ENCODE measurements at places on chromosomes 13 and 19.

DNA sequence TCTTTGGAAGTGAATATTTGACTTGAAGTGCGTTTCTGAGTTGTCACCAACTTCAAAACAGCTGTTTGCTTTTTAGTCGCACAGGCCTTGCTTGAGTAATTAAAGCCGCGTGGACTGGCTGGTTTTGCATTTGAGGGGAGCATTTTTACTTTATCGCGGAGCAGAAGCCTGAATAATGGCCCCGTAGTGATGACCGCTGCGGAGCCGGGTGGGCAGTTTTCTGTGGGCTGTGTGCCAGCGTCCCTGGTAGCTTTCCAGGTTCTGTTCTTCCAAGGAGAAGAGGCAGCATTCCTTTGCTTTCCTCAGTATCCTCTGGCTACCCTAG, 1.1 kb downstream of the NAA16 start:
- DNase-seq: peak; percentile 57

GRCh38 chr13:75959861-75960481, 323.8 kb downstream of the LMO7 start:
- no peak for DNase-seq

- no peak for DNase-seq
Observed at GRCh38 chr19:33054623-33055022, 10.1 kb downstream of the RHPN2 start.

DNA sequence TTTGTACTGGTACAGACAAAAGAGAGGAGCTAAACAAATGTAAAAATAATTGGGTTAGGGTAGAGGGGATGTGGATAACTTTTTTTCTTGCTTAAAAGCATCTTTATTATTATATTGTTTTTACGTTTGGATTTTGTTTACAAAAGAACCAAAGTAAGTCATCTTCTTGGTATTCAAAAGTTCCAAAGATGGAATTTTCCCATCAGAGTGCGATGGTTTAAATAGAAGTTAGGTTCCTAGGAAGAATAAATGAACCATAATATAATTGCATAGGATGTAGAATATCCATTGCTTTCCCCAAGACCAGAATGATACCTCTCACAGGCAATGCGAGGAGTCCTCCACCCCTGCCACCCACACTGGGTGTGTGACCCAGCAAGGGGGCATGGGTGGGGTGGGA, 99.4 kb upstream of the RNF113B start:
- DNase-seq: no peak

DNA sequence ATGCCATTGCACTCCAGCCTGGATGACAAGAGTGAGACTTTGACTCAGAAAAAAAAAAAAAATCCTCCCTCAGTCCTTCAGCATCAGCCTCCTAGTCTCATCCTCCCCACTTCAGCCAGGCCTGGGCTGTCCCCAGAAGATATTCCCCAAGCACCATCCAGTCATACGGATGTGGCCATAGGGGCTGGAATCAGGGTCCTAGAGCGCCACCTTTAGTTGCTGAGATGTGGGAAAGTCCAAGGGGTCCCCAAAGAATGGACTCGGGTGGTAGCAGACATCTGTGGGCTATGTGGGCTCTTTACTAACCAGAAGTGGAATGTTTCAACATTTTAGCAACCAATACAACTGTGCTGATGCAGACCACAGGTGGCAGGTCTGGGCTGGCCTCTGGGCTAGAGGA, 3.1 kb upstream of the TYROBP start:
- no peak for DNase-seq

- DNase-seq: peak; percentile 26
Observed at GRCh38 chr13:102903659-102904407, 58.0 kb downstream of the ERCC5 start.

DNA sequence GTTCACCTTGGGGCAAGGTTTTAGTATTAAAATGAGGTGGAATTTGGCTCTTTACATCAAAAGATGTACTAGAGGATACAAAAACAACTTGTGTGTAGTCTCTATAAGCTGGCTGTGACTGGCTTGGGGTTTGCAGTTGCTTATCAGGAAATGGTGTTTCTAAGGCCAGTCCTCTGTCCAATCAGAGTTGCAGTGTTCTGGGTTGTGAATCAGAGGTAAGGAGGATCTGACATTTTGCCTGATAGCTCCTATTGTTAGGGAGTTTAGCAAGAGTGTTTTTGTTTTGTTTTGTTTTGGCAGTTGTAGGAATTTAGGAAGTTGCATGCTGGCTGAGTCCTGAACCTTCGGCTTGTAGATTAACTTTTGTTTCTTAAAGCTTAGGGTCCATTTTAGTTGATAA, 20.1 kb upstream of the ESD start:
- DNase-seq: no peak

- DNase-seq: no peak
Observed at GRCh38 chr13:27665333-27665732, 43.6 kb downstream of the POLR1D start.

GRCh38 chr19:625257-625656, 8.1 kb downstream of the POLRMT start:
- DNase-seq: no peak

- no peak for DNase-seq
Observed at GRCh38 chr13:107375701-107376340, 807.9 kb upstream of the ARGLU1 start.

DNA sequence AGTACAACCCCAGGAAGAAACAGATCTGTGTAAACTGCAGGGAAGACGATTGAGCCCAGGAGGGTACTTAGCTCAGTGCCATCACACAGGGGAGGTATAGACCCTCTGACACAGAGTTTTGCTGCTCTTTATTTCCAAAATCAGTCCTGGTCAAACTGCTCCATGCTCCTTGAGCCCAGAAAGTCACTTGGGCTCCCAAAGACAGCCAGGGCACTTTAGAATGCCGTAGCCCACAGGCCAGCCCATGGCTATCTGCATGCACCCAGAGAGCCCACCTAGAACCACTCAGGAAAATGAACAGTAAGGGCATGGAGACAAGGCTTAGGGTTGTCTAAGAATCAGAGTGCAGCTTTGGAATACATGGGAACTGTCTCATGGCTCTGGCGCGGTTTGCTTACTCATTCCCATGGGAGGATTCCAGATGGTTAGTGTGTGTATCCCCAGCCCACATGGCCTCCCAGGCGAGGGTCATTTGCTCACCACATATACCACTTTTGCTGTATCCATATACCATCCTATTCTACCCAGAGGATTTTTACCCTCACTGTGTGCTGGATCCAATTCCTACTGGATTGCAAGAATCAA, 14.7 kb upstream of the PDCD5 start:
- DNase-seq: no peak

- DNase-seq: no peak
Observed at GRCh38 chr13:39803156-39803555, 147.7 kb downstream of the COG6 start.

DNA sequence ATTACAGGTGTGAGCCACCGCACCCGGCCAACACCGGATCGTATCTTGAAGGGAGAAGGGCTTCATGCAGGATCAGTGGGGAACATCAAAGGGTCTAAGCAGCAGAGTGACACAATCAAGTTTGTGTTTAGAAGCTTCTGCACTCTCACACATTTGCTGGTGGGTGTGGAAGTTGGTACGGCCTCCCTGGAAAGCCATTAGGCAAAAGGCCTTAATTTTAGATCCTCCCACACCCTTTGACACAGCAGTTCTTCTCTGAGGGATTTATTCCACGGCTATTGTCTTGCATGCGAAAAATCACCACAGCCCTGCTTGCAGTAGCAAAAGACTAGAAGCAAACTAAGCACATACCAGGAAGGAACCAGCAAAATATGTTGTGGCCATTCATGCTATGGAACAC, 18.3 kb upstream of the SLC1A5 start:
- no peak for DNase-seq

- DNase-seq: peak; percentile 52
Observed at GRCh38 chr13:73060251-73061160, 1.7 kb downstream of the KLF5 start.

DNA sequence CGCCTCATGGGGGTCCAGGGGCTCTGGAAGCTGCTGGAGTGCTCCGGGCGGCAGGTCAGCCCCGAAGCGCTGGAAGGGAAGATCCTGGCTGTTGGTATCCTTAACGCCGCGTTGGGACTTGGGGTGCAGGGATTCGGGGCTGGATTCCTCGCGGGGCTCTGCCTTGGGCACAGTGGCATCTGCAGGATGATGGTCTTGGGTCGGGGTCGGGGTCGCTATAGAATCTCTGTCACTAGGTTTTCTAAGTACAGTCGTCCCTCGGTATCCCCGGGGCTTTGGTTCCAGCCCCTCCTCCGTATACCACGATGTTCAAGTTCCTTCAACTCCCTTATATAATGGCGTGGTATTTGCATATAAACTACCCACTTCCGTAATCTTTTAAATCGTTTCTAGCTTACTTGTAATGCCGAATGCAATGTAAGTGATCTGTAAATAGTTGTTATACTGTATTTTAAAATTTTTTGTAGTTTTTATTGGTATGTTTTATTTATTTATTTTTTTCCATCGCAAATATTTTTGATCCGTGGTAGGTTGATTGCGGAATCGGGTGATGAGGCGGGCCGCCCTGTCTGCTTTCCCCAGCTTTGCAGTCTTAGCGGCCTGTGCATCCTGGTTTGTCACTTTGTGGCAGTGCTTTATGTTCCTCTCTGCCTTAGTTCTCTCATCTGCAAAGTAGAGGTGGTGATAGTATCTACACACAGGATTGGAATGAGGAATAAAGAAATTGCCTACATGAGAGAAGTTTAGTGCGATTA, 606 bp downstream of the ERCC5 start:
- DNase-seq: peak; percentile 43

DNA sequence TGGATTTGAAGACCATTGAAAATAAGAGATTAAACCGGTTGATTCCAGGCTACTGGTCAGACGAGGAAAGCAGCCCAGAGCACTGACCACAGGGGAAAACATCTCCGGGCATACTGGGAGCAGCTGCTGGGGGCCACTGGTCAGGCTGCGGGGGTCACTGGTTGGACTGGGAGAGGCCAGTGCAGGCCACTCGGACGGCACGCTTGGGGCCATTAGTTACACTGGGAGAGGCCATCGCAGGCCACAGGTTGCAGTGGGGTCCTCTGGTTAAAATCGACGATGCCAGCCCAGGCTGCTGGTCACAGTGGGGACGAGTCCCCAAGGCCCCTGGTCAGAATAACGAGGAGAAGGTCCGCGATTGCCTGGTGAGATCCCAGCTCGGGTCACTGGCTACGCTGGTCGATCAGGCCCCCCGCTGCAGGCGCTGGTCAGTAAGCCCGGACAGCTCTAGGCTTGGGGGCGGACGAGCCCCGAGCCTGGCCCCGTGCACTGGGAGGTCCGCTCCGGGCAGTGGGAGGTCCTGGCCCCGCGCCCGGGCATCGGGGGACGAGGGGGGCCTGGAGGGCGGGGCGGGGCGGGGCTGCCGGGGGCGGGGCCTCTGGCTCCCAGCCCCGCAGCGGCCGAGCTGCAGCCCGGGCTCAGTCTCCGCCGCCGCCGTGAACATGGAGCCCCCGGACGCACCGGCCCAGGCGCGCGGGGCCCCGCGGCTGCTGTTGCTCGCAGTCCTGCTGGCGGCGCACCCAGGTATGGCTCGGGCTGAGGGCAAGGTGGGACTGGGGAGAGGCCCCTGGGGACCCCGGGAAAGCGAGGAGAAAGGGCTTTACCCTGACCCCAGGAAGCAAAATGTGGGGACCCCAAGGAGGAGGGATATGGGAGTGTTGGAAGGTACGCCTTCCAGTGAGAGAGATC, at the start of gene BCAM:
TSS of gene BCAM (plus strand) at position 641 of the 909 bp plus-strand sequence. CDS start at position 663, 22 bp downstream.
- peak; percentile 97 for DNase-seq
